ENCODE measurements at places on chromosomes 16 and 17.

DNA sequence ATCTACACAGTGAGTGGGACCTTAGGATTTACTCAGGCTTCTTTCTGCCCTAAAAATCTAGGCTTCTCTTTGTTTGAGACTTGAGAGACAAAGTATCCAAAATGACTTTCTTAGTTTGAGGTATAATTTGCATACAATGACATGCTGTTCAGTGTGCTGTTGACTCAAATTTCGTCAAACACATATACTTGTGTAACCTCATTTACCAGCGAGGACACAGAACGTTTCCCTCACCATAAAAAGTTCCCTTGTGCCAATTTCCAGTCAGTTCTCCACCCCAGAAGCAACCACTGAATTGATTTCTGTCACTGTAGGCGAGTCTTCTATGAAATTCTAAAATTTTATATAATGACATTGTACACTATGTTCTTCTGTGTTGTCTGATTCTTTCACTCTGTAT lies 68.0 kb upstream of the MAF start:
- DNase-seq, result no peak

- DNase-seq, result no peak
Observed at GRCh38 chr16:88348377-88349152, 34.2 kb upstream of the ZNF469 start.

DNA sequence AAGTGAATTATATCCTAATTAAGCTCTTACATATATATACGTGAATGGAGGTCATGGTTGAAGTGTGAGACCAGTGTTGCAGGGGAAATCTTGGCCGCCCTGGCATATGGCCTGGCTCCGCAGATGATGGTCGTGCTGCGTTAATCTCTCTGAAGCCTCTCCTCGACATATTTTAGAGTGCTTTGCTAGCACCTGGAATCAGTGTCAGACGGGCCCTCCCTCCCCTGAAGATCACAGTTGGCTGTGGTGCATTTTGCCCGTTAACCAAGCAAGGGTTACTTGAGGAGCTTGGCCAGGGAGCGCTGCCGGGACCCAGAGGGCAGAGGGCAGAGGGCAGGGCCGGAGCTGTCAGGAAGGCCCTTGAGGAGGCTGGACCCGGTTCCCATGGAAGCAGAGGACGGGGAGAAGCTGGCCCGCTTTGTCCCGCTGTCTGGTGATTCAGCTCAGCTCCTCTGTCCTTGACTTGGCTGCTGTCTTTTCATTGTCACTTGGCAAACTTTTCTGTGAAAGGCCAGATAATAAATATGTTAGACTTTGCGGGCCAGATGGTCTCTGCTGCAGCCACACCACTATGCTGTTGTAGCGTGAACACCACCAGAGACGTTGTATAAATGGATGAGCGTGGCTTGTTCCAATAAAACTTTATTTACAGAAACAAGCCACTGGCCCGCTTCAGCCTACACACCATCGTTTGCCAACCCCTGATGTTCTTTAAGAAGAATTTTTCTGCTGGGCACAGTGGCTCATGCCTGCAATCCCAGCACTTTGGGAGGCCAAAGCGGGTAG lies 32.3 kb downstream of the CIBAR2 start:
- DNase-seq, result no peak

DNA sequence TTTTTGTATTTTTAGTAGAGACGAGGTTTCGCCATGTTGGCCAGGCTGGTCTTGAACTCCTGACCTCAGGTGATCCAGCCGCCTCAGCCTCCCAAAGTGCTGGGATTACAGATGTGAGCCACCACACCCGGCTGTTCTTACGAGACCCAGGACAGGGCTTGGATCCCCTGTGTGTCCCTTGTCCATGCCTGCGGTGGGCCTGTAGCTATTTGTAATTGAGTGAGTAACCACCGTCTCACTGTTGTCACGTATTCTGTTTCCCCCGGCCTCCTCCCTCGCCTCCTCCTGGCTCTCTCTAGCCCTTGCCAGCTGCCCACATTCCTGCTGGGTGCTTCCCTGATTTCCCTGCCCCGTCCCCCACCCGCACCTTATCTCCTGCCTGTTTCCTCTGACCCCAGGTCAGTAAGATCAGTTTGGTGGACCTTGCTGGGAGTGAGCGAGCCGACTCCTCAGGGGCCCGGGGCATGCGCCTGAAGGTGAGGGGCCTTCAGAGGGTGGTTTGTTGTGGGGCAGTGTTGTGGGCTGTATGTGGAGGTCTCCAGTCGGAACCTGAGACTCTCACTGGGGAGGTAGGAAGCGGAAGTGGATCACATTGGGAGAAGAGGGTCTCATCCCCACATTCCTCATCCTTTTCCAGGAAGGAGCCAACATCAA lies 5.6 kb downstream of the KIF1C start:
- DNase-seq, result no peak

GRCh38 chr16:19502395-19503131 lies 19.3 kb downstream of the GDE1 start:
- no peak for DNase-seq

- DNase-seq, result no peak
Observed at GRCh38 chr16:85310868-85311585, 198.8 kb upstream of the CIBAR2 start.

DNA sequence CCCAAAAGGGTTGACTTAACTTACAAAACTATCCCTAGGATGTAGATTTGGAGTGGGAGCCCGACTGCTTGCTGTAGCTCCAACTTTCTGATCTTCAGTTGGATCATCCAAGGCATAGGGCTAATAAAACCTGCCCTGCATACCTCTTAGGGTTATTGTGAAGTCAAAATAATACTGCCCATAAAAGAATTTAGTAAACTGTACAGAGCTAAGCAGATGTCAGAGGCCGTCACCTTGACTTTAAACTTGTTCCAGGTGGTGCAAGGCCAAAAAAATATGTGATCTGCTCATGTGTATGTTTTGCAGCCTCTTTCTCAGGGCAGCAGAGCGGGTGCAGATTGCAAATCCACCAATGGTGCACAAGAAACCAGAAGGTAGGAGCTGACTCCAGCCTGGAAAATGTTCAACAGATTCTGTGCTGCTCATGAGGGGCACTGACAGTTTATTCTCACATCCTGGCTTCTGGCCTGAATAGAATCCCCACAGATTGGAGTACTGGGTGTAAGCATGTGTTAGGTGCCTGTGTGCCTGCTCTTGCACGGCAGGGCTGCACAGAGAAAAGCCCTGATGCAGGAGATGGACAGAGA lies 180.7 kb downstream of the MAP2K4 start:
- DNase-seq, result no peak

- DNase-seq, result no peak
Observed at GRCh38 chr16:1723450-1724147, 17.6 kb downstream of the MAPK8IP3 start.

GRCh38 chr16:85369741-85370528 lies 243.2 kb upstream of the GSE1 start:
- DNase-seq, result no peak

GRCh38 chr16:54171626-54172537 lies 114.7 kb downstream of the IRX3 start:
- no peak for DNase-seq

DNA sequence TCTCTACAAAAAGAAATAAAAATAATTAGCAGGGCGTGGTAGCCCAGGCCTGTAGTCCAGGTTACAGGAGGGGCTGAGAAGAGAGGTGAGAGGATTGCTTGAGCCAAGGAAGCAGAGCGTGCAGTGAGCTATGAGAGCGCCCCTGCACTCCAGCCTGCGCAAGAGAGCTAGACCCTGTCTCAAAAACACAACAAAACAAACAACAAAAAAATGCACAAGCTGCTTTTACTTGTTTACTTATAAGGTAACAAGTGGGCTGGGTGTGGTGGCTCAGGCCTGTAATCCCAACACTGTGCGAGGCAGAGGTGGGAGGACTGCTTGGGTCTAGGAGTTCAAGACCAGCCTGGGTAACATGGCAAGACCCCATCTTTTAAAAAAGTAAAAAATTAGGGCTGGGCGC lies 1.7 kb downstream of the CYTH1 start:
- DNase-seq, result no peak

GRCh38 chr17:19357351-19357750 lies 5.2 kb downstream of the B9D1 start:
- no peak for DNase-seq

DNA sequence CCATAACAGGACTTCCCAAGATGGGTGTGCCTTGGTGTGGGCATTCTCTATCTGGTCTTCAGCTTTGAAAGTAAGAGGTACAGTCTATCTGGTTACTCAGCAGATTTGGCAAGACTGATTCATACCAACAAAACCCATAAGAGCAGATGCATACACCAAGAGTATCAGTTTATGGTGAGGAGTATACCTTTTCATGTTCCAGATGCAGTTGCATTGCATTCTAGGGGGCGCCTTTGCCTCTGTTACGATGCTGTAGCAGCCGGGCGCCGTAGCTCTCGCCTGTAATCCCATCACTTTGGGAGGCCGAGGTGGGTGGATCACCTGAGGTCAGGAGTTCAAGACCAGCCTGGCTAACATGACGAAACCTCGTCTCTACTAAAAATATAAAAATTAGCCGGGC lies 31.1 kb upstream of the CARMIL2 start:
- DNase-seq, result no peak

DNA sequence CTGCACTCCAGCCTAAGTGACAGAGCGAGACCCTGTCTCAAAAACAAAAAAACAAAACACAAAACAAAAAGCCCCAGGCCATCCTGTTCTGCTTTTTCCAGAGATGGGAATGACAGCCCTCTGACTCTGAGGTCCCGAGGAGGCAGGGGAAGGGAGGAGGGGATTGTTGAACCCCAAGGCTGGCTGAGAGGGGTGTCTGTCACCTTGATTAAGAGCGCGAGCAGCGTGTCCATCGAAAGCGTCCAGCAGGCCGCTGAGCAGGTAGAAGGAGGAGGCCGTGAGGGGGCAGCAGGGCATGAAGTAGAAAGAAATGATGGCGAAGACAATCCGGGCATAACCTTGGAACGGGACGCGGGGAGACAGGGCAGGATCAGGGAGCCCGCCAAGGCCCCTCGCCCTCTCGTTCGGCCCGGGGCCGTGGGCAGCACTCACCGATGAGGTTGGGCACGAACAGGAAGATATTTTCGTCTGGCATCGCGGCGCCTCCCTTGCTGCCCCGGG lies 593 bp downstream of the CDIPT start:
- DNase-seq, result no peak

- DNase-seq, result no peak
Observed at GRCh38 chr16:1613211-1613622, 1.1 kb downstream of the CRAMP1 start.

DNA sequence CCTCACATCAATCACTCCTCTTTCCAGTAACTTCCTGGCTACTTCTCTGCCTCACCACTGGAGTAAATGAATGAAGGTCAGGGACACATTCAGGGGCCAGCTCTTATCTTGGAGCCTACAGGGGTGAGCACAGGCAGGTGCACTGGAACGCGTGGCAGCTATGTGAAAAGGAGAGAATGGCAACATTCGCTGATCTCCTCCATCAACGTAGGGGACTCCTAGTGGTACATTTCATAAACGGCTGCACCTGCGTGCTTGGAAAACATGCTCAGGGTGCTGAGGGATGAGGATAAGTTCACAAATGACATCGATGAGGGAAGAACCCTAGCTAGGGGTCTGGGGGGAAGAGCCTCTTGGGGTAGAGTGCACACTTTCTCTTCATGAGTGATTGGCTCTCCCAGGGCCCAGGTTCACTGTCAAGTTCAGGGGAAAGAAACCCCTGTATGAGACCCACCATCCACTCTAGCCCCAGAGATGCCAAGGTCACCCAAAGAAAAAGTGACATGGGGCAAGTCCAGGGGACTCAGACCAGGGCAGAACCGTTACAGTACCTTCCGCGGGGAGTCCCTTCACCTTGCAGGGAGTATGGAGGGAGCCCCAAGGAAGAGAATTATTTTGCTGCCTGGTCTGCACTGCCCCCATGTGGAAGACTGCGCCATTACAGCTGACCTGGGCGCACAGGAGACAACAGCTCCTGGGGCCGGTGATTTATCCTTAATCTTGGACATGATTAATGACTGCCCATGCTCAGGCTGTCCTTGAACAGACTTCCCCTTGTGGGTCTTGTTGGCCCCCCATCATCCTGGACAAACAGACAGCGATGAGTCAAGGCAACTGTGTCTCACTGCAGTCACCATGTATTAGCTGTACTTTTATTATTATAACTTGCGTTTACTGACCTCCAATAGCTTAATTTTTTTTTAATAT lies 30.1 kb downstream of the VAC14 start:
- DNase-seq, result no peak

DNA sequence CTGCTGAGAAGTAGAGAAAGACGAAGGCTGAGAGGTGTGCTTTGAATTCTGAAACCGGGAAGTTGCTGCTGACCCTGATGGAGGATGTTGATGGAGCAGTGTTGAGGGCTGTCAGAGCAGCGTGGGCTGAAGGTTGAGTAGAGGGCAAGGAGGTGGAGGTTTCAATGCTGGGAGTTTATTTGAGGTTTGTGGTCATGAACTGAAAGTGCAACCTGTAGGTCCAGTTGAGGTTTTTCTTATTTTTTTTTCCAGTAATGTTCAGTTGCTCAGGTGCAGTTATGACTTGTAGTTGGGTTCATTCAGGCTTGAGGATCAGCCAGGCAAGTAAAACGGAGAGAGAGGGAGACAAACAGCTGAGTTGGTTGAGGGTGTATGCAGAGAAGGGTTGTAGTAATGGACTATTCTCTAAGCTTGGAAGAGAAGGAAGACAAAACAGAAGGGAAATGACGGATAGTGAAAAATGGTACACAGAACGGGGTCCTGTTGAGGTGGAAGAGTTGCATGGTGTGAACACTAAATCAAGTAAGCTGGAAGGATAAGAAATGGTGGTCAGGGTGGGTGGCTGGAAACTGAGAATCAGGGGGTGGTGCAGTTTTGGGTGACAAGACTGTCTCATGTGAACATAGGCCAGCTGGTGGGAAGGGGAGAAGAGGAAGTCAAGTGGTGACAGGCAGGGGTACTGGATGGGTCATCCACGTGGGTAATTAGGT lies 8.7 kb upstream of the UBE2G1 start:
- no peak for DNase-seq

- DNase-seq, result peak; percentile 86
Observed at GRCh38 chr17:57911834-57912673, 43.2 kb downstream of the CUEDC1 start.

GRCh38 chr17:67652433-67652832 lies 65.3 kb upstream of the NOL11 start:
- no peak for DNase-seq

DNA sequence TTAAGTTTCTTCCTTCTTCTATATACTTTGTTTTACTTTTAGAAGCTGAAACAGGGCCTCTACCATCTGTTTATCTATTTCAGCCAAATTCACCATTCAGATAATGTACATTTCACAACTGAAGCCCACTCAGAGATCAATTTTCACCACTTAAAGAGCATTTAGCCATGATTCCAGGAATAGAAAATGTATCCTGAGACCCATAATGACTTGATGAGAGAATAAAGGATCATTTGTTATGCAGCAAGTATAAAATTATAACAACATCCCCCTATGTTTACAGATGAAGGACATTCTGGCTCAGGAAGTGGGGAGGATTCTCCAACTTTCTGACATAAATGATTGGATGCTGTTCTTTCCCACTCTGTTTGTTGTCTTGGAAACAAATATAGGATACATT lies 962.1 kb upstream of the EEF2KMT start:
- no peak for DNase-seq

- DNase-seq, result no peak
Observed at GRCh38 chr16:27642756-27643155, 92.8 kb downstream of the KATNIP start.

Measured in NCI-H1436 treated with DMSO at 0.1 percent for 48 hours (cell line).